Endothelial cell (in vitro differentiated cells): ENCODE measurements at places on chromosomes 3 and 15. TPM values are rescaled to one million over a fixed set of nuclear protein-coding genes. Genes with fewer than 3 reads are reported as not detected.

GRCh38 chr3:9498781-9499180 is 54.8 kb downstream of the LHFPL4 start:
- no peak for DNase-seq

GRCh38 chr3:45549961-45550360 is 44.6 kb upstream of the LIMD1 start:
- no peak for DNase-seq

- DNase-seq = no peak
These were observed 113.5 kb upstream of the BHLHE40 start for GRCh38 chr3:4865714-4866113.

The DUOXA2 gene
- not detected for total RNA-seq

The HTR3E gene
- not detected for total RNA-seq

DNA sequence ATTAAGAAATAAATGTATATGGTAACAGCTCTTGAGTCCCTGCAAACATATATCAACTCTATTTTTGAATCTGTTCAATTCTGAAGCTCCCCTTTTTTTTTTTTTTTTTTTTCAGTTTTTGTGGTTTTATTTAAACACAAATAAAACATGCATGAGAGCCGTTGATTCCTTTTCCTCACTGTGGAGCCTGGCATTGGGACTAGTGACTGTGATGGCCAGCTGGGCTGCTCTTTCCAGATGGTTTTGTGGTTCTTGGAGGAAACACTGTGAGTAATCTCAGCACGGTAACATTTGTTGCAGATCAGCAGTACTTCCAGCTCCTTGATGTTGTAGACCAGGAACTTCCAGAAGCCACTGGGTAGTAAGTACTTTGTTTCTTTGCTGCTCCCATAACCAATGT is 15.9 kb downstream of the EMC7 start:
- DNase-seq = no peak
